ENCODE measurements at places on chromosomes 2 and 18.

GRCh38 chr2:19127616-19128015 is 230.8 kb downstream of the OSR1 start:
- no peak for DNase-seq

GRCh38 chr2:130756053-130756873 is 923 bp downstream of the AMER3 start:
- DNase-seq, result no peak

DNA sequence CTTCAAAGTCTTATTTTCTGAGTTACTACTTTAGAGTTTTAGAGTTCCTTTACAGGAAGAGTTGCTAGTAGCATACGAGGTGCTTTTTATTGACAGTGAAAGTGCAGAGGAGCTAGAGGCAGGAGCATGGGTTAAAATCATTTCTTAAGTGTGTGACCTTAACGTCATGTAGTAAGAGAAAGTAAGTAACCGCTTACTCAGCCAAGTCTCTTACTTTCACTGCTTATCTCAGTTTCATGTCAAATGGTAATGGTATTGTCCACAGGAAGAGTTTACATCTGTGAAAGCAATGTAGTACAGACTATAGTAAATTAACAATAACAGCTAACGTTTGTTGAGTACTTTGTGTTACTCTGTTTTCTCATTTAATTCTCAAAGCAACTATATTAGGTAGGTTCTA is 12.6 kb downstream of the NDUFAF7 start:
- DNase-seq, result peak; percentile 10

DNA sequence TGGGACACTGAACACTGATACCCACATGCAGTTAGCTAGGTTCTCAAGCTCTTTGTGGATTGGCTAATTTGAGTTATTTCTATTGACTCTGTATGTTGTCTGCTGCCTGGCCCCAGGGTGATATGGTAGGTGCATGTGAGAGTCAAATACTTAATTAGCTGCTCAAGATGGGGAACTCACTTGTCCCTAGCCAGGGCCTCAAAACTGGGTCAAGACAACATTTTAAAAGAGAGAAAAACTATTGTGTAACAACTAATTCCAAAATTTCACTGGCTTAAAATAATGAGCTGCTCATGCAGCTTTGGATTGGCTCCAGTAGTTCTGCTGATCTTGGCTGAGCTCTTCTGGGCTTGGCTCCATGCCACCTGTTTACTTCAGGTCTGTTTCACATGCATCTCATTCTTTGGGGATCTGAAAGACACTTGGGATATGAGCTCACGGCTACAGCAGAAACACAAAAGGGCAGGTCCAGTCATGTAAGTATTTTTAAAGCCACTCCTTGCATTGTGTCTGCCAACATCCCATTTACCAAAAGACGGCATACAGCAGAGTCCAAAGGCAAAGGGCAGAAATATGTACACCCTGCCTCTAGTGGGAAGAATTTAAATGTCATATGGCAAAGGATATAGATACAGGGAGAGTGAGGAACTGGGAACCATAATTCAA is 716.8 kb downstream of the SUCLG1 start:
- no peak for DNase-seq

GRCh38 chr2:70202236-70202806 is 11.5 kb upstream of the C2orf42 start:
- DNase-seq, result no peak

DNA sequence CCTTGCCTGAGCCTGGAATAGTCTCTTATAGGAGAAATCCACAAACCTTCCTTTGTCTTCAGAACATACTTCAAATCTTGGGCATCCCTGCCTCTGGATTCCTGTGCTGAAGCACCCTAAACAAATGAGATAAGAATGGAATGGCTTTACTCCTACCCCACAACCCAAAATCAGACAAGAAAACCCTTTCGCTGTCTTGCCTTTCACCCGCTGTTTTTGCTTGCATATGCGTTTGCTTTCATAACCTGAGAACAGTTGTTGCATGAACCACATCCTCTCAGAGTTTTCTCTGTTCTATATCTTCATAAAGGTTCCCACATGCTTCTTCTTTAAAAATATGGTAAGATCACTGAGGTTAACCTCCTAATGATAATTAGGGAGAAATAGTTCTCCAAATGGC is 132.1 kb upstream of the MAP3K20 start:
- DNase-seq, result no peak

- peak; percentile 27 for DNase-seq
Observed at GRCh38 chr2:235779444-235779896, 285.6 kb downstream of the AGAP1 start.

- no peak for DNase-seq
Observed at GRCh38 chr2:205726506-205726905, 44.2 kb downstream of the NRP2 start.

GRCh38 chr2:59586176-59586575 is 967.3 kb downstream of the BCL11A start:
- DNase-seq, result no peak

DNA sequence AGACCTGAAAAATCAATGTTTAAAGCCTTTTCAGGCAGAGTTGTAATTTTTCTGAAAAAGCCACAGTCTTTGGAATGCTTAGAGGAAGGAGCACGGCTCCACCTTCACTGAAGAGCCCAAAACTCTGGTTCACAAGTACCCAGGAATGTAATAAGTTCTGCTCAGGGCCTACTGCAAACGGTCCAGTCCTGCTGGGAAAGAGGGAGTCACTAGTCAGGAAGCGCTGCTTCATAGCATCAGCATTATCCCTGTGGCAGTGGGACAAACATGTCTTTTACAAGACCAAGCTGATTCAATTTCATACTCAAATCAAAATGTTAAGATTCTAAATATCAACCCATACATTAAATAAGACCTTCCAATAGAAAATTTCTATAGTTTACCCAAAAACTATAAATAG is 152.9 kb upstream of the PGAP1 start:
- no peak for DNase-seq

- DNase-seq, result no peak
Observed at GRCh38 chr18:59565957-59566356, 131.3 kb downstream of the CCBE1 start.

DNA sequence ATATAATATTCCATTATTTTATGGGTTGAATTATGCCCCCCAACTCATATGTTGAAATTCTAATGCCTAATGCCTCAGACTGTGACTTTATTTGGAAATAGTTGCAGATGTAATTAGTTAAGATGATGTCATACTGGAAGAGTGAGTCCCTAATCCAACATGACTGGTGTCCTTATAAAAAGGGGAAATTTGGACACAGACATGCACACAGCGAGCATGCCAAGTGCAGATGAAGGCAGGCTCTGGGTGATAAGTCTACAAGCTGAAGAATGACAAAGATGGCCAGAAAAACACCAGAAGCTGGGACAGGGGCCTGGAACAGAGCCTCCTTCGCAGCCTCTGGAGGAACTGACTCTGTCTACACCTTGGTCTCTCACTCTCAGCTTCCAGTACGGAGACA is 10.0 kb upstream of the ASAP2 start:
- DNase-seq, result no peak

DNA sequence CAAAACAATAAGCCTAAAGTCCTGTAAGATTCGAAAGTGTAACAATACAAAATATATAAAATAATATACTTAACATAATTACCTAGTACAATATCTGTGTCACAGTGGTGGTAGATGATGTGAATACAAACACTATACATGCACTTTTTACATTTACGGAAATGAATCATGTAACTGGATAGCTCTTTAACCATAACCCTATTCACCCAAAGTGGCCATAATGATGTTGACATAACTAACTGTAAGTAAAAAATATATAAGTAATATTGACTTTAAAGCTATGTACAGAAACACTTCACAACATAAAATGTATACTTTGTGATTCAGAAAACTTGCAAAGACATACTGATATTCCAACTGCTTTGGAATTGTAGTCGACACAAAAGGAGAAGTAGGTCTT is 616.9 kb upstream of the SLC8A1 start:
- DNase-seq, result no peak

DNA sequence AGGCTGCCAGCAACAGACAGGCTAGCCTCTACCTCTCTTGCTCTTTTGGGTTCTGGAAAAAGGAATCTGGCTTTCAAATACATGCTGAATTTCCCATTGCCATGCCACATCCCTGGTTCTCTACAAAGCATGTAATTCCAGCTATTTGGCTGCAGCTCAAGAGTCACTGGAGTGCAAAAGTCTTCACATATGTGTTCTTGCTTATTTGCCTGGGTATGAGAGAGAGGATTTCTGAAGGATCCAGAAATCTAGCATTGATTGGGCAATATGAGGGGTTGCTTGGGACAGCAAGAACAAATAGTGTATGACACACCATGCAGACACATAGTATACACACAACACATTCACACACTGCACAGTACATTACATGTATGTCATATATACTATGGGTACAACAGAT is 30.7 kb upstream of the LGALSL start:
- no peak for DNase-seq

- DNase-seq, result no peak
Observed at GRCh38 chr18:35174745-35175144, 66.1 kb upstream of the ZNF397 start.

DNA sequence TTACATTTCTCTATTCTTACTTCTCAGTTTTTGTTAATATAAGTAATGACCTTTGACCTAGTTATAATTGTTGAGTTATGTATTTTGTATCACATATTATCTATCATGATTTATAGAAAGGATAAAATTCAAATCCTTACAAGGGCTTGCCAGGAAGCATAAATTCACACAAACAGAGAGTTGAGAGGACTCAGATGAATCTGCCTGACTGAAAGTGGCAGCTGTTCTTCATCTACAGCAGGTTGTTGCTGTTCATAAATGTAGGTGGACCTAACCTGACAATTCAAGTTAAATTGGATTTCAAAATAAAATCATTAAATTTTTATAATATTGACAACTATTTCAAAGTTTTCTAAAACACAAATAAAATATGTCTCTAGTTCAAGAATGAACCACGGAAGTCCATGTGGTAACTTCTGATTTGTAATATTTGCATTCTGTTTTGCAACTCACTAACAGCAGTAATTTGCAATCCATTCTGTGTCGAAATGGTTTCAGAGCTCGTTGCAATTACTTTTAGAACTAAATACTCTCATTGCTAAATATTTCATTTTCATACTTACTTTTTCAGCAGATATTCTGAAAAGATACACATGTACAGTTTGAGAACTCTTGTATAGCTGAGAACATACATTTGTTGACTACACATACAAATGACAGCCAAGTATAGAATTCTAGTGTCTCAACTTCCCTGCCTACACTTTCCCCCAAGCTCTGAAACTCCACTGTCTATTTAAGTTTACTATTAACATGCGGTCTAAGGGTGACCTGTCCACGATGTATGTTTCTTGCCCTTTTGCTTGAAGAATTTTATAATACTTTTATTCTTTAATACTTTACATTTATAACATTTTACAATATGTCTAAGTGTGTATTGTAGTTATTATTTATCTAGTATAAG is 25.7 kb downstream of the SCN7A start:
- no peak for DNase-seq

- DNase-seq, result no peak
Observed at GRCh38 chr2:131641414-131642206, 113.9 kb downstream of the CCDC74A start.

DNA sequence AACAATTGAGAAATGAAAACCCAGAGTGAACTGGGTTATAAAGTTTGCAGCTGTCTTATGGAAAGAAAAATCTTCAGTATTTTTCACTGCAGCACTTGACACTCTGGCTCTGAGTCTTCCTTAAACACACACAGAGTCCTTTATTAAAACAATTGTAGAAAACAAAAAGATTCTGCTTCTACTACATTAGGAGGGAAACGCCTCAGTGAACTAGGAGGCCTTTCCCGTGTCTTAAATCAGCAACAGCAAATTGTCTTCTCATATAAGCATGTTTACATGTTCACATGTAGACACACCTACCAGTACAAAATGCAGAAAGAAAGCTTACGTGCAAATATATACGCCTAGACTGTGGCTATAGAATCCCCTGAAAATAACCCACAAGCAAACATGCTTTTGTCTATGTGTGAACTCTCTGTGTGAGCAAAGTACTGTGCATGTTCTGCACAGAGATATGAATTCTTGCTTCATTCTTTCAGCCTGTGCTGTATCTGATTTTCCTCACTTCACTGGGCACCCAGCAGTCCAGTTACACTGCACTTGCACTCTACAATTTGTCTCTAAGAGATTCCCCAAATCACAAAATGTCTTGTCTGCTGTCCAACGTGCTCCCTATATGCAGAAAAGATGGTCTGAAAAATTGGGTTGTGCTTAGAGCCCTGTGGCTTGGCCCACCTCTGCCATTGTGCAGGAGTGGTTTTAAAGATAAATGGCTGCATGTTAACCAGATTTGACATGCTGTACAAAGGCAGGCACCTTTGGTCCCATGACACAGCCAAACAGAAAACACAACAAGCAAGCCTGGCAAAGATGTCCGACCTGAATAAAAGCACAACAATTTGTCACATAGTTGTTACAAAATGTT is 24.5 kb downstream of the ZEB2 start:
- DNase-seq, result no peak

DNA sequence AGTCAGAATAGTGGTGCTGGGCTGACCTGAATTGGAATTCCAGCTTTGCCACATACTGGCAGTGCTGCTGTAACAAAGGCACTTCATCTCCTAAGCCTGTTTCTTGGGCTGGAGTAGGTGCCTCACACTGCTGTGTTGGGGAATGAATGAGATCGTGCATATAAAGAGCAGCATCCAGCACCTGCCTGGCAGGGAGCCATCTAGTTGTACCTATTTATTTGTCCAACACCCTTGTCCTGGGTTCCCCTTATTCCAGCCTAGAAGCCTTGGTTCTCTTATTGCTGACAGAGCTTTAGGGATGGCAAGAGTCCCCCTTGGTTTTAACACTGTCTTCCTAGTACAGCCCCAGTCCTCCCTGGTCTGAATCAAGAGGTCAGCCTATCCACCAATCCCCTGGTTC is 275.3 kb upstream of the RAB12 start:
- no peak for DNase-seq

GRCh38 chr2:1967242-1968208 is 223.2 kb upstream of the PXDN start:
- DNase-seq, result no peak

DNA sequence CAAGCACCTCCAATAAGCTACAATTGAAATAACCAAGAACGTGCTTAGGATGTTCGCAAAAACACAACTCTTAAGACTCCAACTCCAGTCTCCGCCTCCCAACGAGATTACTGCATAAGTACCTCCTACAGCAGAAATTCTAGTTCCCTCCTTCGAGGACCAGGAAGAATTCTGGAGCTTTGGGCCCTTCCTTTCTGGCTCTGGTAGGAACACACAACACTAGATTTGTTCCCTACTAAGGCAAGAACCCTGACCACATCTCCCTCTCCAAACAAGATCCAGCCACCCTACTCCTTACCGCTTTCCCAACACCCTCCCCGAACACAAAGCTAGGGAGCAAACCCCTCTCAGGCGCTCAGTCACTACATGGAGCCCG is 721 bp downstream of the ADAM17 start:
- peak; percentile 40 for DNase-seq

DNA sequence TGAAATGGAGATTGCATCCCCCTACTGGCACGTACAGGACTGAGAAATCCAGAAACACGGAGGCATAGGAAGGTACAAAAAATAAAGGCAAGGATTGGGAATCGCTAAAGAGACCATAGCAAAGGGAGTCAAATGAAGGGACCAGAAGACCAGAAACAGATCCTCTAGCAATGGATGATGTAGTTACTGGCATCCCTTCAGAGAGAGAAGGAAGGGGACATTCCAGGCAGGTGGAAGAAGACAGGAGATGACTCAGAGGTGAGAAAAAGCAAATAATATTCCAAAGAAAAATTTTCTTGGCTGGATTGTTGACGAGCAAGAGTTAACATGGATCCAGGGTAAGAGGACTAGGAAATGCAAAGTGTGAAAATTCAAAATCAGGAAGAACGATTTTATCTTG is 78.4 kb upstream of the FZD7 start:
- no peak for DNase-seq

GRCh38 chr2:69683170-69683971 is 39.8 kb upstream of the AAK1 start:
- no peak for DNase-seq

GRCh38 chr2:12759248-12759647 is 42.5 kb downstream of the TRIB2 start:
- DNase-seq, result no peak
